ENCODE measurements at places on chromosomes 2 and 18.

DNA sequence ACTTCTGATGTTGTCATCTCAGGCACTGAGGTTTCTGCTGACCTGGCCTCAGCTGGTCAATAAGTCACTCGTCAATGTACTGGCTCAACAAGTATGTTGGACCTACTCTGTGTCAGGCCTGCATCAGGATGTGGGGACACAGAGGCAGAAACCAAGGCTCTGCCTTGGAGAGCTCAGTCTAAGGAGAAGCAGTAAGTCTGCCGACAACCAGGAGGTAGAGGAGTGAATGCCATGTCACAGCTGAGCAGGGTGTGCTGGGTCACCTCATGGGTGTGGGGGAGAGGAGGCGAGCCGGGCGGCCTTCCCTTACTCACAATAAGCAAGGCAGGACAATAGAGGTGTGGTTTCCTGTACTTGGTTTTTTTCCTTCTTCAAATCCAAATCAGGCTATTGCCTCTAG, 75.8 kb downstream of the COLEC12 start:
- DNase-seq = no peak
- no peaks in the 10 kb centered on the region for H3K36me3 ChIP-seq
- no peak overlapping the region for H3K27ac ChIP-seq
- H3K4me1 ChIP-seq = no peaks in the 10 kb centered on the region

GRCh38 chr2:179701524-179702110, 159.8 kb downstream of the ZNF385B start:
- H3K4me3 ChIP-seq = no peak overlapping the region
- DNase-seq = no peak
- no peaks in the 10 kb centered on the region for H3K27me3 ChIP-seq
- H3K36me3 ChIP-seq = no peaks in the 10 kb centered on the region
- no peaks in the 10 kb centered on the region for H3K4me1 ChIP-seq

GRCh38 chr2:24874035-24874434, 46.0 kb downstream of the ADCY3 start:
- H3K36me3 ChIP-seq = no peaks in the 10 kb centered on the region
- DNase-seq = no peak
- no peak overlapping the region for H3K27ac ChIP-seq
- no peaks in the 10 kb centered on the region for H3K4me1 ChIP-seq
- no peak overlapping the region for H3K4me3 ChIP-seq
- H3K27me3 ChIP-seq = no peaks in the 10 kb centered on the region

- no peak for DNase-seq
- H3K4me1 ChIP-seq = no peaks in the 10 kb centered on the region
- no peak overlapping the region for H3K27ac ChIP-seq
- no peaks in the 10 kb centered on the region for H3K27me3 ChIP-seq
- H3K4me3 ChIP-seq = no peak overlapping the region
Measured at GRCh38 chr18:73150199-73150598, 282.4 kb upstream of the NETO1 start.

- H3K4me3 ChIP-seq = no peak overlapping the region
- H3K36me3 ChIP-seq = no peaks in the 10 kb centered on the region
- no peaks in the 10 kb centered on the region for H3K27me3 ChIP-seq
- DNase-seq = no peak
- no peaks in the 10 kb centered on the region for H3K4me1 ChIP-seq
Measured at GRCh38 chr18:12046751-12047335, 46.8 kb upstream of the ANKRD62 start.

All from right lobe of liver (tissue), 6 donors.